ENCODE measurements at places on chromosomes 11 and 22.

- peak; percentile 98 for DNase-seq
These were observed 1130.4 kb downstream of the LRRC4C start for GRCh38 chr11:40328890-40329614.

- DNase-seq = no peak
These were observed 5.9 kb downstream of the VSIG10L2 start for GRCh38 chr11:125951731-125952130.

DNA sequence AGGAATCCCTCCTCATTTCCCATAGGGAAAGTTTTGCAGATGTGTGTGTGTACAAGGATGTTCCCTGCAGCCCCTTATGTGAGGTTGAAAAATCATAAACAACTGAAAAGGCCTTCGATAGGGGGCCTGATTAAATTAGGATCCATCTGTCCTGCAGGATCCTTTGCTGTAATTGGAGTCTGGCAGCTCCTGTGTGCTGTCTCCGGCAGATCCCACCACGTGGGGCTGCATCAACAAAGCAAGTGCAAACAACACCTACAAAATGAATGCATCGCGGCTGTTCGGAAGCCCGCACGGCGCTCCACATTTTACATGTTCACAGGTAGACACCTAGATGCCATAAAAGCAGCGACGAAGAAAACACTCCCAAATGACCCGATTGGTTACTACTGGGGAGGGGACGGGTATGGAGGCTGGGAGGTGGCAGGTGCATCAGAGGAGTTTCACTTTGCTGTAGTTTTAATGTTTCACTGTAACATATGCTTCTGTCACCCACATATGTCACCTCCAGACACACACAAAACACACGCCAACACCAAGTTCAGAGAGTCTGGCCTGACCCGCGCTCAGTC is 52.2 kb downstream of the NFAM1 start:
- DNase-seq = no peak

DNA sequence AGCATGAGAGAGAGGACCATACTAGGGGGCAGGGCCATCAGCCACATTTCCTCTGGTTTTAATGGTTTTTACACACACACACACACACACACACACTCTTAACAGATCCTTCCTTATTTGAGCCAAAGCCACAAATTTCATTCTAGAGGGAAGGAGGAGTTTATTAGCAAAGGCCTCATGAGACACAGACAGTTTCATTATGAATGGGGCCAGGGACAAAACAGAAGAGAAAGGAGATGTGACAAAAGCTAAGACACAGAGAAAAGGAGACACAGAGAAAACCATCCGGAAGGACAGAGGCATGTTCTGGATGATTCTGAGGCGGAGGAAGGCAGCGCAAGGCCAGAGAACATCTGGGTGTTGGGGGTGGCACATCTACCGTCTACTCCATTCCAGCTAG is 32.2 kb upstream of the ARFGAP3 start:
- DNase-seq = no peak

GRCh38 chr11:11977206-11977938 is 31.1 kb downstream of the DKK3 start:
- DNase-seq = peak; percentile 75

GRCh38 chr11:74559934-74560309 is 32.5 kb upstream of the POLD3 start:
- no peak for DNase-seq

DNA sequence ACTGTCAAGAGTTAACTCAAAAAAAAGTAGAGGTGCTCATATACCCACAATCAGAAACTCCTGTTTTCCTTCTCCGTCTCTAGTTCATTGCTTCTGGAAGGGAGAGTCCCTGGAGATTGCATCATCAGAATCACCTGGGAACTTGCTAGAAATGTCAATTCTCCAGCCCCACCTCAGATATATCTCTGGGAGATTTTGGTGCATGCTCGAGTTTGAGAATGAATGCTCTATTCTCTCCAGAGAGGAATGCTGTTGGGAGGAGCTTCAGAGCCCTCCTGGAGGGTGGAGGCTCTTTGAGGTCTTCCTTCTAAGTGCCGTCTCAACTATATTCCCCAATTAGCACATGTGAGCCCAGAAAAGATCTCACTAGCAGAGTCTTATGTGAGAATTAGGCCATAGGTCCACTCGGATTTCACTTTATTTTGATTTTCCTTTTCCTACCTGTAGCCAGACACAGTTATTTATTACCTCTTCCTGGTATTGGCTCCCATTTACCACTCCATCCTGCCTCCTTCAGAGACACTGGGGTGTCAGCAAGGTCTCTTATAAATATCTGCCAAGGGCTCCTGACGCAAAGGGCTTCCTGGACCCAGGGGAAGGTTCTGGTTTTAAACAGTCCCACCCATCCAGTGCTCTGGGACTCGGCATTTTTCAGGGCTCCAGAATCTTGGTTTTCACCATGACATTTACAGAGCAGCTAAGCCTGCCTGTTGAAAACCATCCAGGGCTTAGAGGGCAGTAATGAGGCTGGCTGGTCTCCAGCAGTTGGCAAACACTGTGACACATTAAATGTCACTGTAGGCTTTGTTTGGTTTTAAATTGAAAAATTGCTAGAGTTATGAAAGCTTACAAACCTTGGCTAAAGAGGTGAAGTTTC is 136.2 kb downstream of the CD44 start:
- peak; percentile 88 for DNase-seq

DNA sequence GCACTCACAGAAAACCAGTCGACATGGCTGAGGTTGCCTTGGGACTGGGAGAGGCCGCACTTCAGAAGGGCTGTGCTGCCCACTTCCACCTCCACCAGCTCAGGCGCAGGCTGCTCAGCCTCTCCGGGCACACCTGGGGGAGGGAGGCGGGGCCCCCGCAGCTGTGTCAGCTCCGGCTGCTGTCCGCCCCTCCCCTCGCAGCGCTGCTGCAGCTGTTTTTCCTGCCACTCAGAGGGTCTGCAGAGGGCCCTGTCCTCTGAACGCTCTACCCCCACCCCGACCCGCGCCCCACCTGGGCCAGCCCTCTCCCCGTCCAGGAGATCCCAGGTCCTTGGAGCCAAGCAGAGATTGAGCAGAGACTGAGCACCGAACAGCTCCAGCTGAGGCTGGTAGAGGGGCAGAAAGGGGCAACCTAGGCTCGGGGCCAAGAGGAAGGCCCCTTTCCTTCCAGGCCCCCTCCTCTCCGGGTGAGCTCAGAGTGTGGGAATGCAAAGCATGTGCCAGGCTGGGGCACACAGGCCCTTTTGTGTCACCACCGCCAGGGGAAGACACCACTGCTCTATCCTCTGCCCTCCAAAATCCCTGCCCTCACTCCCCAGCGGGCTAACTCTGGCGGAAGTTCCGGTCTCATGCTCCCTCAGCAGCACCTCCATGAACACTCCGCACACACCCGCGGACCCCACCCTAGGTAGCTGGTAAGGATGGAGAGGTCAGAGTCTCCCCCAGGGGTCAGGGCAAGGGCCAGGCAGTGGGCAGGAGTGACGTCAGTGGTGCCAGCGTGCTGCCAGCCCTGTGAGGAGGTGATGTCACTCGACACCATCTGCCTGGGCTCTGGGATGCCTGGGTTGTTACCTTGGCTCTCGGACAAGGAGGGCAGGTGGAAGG is 1.6 kb downstream of the MCAM start:
- no peak for DNase-seq

GRCh38 chr11:126914941-126915340 is 85.6 kb downstream of the KIRREL3 start:
- no peak for DNase-seq

DNA sequence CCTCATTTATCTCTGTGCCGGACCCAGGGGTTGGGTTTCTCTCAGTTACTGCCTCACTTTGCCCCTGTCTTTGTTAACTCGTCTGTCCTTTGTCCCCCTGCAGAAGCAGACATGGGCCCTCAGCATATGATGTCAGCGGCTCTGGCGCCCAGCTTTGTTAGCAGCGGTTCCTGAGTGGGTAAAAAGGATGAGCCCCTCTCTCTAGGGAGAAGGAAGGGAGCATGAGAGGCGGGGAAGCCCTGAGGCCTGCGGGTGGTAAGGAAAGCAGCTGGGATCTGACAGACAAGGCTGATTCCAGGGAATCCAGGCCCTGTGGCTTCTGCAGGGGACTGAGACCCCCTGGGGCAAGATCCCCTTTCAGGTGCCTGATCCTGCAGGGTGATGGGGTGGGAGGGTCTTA is 51.7 kb downstream of the MCM5 start:
- DNase-seq = no peak

DNA sequence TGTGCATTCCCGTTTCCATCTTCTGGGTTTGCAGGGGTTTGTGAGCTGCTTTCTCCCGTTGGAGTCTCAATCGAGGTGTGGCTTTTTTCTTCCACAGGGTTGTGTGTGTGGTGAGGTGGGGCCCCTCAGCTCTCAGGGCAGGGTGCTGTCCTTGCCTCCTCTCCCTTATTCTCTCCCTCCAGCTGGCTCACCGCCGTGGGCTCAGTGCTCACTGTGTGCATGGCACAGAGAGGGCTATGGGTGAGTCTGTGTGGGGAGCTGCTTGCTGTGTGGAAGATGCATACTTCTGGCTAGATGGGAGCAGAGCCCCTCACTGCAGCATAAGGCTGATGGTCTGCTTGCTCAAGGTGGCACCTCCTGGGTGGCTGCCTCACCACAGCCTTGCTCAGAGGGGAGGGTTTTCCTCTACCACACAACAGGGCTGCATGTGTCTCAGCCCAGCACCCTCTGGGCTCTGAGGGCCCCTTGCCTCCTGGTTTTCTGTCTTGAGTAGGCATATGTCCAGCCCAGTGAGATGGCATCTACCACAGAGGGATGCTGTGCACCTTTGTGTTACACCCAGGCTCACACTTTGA is 203.1 kb upstream of the B3GAT1 start:
- no peak for DNase-seq

DNA sequence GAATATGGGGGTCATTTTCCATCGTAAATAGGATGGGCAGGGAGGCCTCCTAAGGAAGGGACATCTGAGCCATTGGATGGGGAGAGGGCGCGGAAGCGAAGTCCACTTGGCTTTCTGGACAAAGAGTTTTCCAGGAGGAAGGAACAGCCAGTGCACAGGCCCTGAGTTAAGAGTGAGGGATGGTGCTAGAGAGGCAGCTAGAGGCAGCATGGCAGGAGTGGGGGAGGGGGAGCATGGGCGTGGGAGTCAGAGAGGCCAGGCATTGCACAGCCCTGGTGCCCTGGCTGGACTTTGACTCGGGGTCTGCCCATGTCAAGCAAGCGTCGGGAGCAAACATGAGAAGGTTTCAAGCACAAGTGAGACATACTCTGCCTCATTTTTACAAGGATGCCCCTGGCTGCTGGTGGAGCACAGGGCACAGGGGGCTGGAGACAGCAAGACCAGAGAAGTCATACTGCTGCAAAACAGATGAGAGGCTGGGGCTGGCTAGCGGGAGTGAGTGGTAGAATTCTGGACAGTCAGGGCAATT is 9.0 kb downstream of the GNAZ start:
- DNase-seq = no peak

GRCh38 chr11:29534836-29535235 is 482.0 kb downstream of the KCNA4 start:
- DNase-seq = no peak

DNA sequence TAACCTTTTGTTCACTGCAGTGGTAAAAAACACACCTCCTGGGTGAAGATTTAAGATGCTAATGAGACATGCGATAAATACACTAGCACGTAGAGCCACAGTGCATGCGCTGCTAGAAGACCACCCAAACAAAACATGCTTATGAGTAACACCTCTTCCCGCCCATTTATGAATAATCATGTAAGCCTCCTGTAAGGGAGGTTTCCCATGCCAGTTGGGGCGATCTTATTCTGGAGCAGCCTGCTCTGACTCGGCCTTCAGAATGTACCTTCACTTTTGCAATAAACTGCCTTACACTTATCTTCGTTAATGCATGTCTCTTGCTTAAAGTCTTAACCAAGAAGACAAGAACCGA is 18.1 kb upstream of the SCARF2 start:
- no peak for DNase-seq

GRCh38 chr11:73795925-73796632 is 8.4 kb downstream of the MRPL48 start:
- DNase-seq = no peak

DNA sequence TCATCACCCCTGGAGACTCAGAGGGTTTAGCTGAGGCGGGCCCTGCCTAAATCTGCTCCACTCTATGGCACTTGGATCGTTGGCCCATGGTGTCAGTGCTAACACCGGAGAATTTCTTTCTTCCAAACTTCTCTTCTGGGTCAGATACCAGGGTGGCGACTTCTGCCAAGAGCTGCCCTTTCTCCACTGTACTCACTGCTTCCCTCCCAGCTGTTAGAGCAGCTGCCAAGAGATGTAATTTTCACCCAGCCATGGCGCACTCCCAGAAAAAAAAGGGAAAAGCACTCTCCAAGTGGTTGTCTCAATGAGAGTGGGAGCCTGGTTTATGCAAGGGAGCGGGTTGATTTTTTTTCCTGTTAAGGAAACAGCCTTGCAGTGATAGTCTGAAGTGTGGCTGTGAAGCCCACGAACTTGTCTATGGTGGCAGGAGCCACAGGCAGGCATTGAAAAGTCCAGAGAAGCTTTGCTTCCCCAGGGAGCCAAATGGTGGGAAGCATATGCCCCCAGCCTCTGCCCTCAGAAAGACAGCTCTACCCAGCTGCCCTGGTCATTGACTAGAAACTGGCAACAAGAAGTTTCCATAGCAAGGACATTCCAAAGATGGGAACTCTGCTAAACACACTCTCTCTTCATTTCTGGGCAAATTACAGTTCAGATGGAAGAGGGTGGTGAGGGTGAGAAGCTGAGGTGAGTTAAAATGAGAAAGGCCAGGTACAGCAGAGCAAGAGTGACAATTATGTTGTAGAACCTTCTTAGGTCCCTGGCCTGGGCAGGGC is 10.7 kb downstream of the PCSK7 start:
- DNase-seq = peak; percentile 84

GRCh38 chr22:19930551-19931486 is 10.8 kb upstream of the COMT start:
- DNase-seq = no peak

- DNase-seq = no peak
These were observed 75.7 kb upstream of the SUSD2 start for GRCh38 chr22:24105631-24106030.

- no peak for DNase-seq
These were observed 55.4 kb downstream of the PLEKHA7 start for GRCh38 chr11:16958833-16959232.

- DNase-seq = no peak
These were observed 154.0 kb upstream of the SYT13 start for GRCh38 chr11:45440111-45440510.

DNA sequence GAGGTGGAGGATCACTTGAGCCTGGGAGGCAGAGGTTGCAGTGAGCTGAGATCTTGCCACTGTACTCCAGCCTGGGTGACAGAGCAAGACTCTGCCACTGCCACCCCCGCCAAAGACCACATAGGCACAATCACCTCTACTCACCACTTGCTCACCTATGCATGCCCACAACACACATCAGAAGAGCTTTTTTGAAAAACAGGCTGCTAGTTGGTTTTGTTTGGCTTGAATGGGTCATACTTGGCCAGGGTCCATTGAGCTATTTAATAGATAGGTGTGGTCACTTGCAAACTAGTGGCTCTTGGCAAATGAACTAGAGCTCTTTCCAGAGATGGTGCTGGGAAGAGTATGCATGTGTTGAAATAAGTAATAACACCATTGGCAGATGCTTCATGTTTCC is 80.1 kb downstream of the EMSY start:
- DNase-seq = peak; percentile 83

GRCh38 chr22:40043793-40044101 is 49.0 kb downstream of the FAM83F start:
- DNase-seq = no peak

GRCh38 chr11:131217313-131218310 is 152.8 kb upstream of the NTM start:
- no peak for DNase-seq

Data from fibroblast of gingiva (primary cell).